Motor neuron (in vitro differentiated cells): ENCODE measurements at places on chromosomes 6 and 20. TPM values are rescaled to one million over a fixed set of nuclear protein-coding genes. Genes with fewer than 3 reads are reported as not detected.

DNA sequence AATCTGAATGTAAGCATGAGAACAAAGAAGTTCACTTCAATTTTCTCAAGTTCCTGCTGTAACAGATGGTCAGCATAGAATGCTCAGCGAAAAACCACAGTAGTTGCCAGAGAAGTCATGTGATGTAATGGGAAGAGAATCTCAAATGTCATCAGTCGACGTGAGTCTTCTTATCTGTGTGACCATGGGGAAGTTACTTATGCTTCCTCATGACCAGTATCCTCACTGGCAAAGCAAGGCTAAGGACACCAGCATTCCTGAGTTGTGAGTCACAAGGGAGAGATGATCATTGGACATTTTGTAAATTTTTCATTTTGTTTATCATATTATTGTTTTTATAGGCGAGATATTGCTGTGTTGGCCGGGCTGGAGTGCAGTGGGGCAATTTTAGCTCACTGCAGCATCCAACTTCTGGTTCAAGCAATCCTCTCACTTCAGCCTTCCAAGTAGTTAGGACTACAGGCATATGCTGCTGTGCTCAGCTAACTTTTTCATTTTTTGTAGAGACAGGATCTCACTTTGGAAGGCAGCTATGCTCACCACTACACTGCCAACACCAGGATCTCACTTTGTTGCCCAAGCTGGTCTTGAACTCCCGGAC is 21.9 kb downstream of the SGK1 start:
- ATAC-seq: peak; percentile 36

GRCh38 chr6:70398783-70399728 is 14.3 kb upstream of the FAM135A start:
- no peak for ATAC-seq

DNA sequence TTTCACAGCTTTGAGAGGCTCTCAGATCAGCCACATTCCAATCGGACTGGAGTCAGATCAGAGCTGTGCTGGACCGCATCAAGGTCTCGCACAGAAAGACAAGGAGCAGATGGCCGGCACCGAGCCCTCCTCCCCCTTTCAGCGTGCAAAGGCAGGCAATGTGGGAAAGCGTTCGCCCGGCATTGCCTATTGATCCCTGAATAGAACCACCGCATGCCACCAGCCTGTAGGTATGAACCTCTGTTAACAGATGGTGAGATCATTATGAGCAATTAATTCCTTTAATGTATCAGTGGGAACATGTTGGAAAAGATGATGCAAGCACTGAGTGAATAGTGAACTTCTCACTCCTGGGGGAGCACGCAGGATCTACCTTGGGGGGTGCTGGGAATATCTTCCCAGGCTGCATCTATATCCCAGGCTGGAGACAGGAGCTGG is 117.5 kb upstream of the ID4 start:
- ATAC-seq: peak; percentile 71

GRCh38 chr6:139588734-139589593 is 214.5 kb upstream of the CITED2 start:
- no peak for ATAC-seq

GRCh38 chr6:113172531-113172966 is 684.6 kb upstream of the MARCKS start:
- ATAC-seq: peak; percentile 82

- ATAC-seq: no peak
These were observed 13.8 kb downstream of the SYTL3 start for GRCh38 chr6:158663625-158664165.

- ATAC-seq: no peak
These were observed 57.6 kb downstream of the GOPC start for GRCh38 chr6:117544716-117545115.

DNA sequence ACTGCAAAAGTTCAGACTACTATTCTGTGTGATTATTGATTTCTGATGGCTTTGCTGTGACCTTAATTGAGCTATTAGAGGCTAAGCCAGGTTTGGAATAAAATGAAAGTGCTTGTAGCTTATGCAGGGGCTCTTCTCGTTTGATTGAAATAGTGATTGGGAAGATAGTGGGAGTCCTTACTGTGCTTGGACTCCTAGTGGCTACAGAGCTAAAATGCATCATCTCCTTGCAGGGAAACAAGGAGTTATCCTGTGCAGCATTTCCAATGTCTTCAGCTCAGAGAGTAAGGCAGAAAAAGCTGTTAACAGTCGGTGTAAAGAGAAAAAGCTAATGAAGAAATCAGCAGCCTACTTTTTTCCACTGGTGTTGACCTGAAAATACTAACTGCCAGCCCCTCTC is 173.5 kb downstream of the SLC35F1 start:
- peak; percentile 32 for ATAC-seq

- ATAC-seq: no peak
These were observed 9.5 kb upstream of the MICA start for GRCh38 chr6:31393932-31394331.

GRCh38 chr6:89432875-89433251 is at the start of gene ANKRD6:
ANKRD6 (plus strand) TSS chr6:89433152; CDS start chr6:89566977, 133,825 bp downstream.
- peak; percentile 92 for ATAC-seq

- no peak for ATAC-seq
These were observed 894.3 kb downstream of the TFAP2A start for GRCh38 chr6:9520417-9521151.

DNA sequence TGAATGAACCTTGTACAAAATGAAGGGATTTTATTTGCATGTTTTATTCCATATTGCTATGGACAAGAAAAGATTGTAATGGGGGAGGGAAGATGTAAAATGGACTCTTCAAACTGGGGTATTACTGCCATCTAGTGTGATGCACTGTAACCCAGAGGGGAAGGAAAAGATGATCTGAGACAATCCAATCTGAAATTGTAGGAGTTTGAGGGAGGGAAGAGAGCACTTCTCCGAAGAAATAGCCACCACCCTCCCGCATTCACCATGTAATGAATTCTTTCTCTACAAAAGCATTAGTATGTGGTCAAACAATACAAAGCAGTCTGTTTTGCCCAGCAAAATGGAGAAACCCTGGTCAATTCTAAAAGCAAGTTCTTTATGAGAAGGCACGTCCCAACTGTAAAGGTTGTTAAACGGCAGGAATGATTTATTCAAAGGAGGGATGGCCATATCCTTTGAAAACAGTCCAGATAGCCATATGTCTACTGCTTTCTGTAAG is 679.5 kb upstream of the NRSN1 start:
- peak; percentile 94 for ATAC-seq

GRCh38 chr6:10595731-10596664 is 74.8 kb downstream of the GCNT2 start:
- no peak for ATAC-seq

- no peak for ATAC-seq
These were observed 303.1 kb downstream of the CDH26 start for GRCh38 chr20:60261333-60261732.

DNA sequence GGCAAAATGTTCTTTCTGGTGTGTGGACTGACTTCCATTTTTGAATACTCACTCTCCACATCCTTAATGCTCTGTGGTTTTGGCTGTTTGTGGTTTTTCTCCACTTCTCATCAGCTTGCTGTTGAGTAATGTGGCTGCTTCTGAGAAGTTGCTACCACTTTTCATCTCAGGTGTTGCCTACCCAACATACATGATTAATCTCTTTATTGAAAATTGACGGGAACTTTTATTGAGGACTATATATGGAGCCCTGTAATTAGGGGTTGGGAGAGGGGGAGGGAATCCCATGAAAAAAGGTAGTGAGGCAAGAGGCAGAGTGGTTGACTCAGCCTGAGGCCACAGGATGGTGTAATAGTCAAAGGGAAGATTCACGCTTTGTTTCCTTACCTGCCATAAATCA is 17.6 kb downstream of the IL22RA2 start:
- ATAC-seq: no peak

DNA sequence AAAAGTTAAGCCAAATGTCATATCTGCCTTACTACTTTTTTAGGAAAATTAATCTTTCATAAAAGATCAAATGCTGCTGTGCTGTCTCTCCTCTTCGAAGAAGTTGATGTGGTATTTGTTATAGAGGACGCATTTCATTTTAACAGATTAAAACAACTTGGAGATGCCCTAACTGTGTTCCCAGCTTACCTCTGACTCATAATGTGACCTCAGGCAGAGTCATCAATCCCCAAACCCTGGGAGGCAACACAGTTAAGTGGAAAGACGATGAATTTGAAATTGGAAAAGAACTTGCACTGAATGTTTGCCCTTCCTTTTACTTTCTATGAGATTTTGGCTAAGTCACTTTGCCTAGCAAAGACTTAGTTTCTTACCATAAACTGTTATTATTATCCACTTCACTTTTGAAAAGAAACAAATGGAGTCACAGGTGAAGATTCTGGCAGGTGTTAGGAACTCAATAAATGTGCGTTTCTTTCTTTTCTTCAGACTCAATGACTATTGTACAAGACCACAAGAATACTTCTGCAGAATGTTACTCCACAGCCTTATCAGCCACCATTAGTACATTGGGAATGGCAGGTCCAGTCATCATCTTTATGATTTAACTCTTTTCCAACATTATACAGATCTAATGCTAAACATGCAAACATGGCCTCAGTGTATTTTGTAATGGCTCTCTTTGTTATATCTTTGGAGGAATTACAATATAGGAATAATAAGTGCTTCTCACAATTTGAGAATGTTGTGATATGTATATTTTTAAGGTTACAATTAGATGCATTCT is 102.6 kb downstream of the COL21A1 start:
- no peak for ATAC-seq

DNA sequence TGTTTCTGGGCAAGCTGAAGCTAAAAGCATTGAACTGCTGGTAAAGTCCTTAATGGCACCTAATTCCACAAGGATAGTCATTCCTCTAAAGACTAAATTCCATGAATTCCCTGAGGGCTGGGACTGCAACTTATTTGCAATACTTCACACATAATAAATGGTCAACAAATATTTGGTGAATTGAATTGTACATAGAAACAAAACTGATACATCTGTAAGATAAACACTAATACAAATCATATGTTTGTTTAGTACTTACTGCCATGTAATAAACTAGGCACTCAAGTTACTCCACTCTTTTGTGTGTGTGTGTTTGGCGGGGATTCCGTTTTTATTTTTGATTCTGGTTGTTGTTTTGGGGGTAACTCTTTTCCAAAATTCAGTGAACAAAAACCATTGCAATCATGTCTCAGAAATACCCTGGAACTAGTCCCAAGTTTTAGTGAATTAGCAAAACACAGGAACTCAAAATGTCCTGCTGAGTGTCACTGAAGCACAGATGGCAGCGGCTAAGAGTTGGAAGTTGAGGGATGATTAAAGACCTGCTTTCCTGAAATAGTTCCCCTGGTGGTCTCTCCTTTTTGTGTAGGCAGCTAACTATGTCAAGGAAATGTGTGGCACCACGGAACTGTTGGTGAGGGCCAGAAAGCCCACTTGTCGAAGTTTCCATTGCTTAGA is 74.8 kb upstream of the SNRPB2 start:
- peak; percentile 89 for ATAC-seq

- no peak for ATAC-seq
These were observed 4.9 kb downstream of the SSTR4 start for GRCh38 chr20:23039885-23040508.

- ATAC-seq: no peak
These were observed 234.4 kb downstream of the PHACTR1 start for GRCh38 chr6:12950976-12951375.

DNA sequence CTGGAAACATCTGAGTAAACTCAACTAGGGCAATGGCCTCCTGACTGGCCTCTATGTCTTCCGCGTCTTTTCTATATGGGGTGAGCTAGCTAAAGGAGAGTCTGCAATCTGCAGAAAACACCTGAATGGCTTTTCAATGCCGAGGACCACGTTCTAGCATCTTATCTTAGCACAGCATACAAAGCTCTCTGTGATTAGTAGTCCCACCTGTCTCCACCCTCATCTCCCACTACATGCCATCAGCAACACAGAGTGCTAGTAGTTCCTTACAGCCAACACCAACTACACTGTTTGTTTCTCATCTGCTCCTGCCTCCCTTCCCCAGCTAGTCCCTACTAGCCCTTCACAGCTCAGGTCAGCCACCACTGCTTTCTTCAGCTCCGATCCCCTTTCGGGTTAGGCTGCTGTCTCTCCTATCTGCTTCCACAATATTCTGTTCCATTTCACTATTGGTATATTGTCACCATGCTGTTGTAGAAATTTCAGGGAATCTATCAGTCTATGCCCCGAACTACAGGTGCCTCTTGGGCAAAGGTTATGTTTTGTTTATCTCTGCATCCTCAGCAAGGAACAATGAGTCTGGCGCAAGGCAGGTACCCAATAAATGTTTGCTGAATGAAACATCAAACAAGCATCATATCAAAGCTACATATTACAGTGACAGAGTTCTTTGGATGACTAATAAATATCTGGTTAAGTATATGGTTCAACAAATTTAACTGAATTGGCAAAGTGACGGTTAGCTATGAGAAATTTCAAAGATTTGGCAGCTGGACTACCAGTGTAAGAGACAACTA is 12.2 kb downstream of the LYRM4 start:
- ATAC-seq: no peak

DNA sequence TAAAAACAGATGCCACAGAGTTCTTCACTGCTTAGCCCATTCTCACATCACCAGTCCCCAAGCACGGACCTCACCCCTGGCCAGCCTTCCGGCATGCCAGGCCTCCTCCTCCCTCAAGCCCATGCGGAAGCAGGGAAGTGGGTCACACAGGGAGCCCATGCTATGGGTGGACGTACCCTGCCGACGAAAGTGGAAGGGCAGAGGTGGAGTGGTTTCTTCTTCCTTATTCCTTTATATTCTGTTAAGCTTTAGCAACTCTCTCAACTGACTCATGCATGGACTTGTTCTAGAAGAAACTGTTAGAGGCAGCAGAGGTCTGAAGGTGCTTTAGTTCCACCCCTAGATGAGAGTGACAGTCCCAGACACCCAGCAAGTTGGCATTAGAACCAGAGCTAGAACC is 118.6 kb downstream of the LY86 start:
- no peak for ATAC-seq

DNA sequence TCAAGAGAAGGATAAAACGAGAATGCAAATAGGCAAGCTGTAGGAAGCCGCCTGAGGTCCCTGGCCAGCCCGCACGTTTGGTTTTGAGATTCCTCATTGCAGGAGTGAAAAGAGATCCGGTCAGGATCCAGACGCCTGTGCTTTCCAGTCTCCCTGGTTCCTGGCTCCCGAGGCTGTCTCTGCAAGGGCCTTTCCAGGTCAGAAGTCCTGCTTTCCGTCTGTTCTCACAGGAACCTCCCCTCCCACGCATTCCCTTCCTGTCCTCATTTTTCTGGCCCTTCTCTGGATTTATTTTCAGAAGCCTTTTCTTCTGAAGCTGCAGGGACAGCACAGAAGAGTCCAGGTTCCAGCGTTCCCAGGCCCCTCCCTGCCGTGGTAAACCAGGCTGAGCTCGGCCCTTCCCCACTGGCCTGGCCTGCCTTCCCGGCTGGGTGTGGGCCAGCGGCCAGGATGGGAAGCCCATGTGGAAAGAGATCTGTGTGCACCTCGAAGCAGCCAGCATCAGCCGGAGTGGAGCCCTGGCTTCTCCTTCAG is 54.0 kb downstream of the TMEM242 start:
- ATAC-seq: no peak

- ATAC-seq: no peak
These were observed 94.5 kb downstream of the TPBG start for GRCh38 chr6:82458147-82458546.

UNC5CL gene
- total RNA-seq: 0.15 and 0.49 TPM in 2 replicates

CST2 gene
- not detected in 2 replicates for total RNA-seq

RSPO3 gene
- 0.09 and 0.16 TPM in 2 replicates for total RNA-seq

KIF25 gene
- 0.64 and 1.9 TPM in 2 replicates for total RNA-seq

ADGRF1 gene
- total RNA-seq: 0.08 and 0.09 TPM in 2 replicates

IYD gene
- 0.13 and 0.85 TPM in 2 replicates for total RNA-seq

CMTR1 gene
- 29.5 and 32.0 TPM in 2 replicates for total RNA-seq

CALHM6 gene
- total RNA-seq: 2.7 and 3.4 TPM in 2 replicates

CYP24A1 gene
- 0.07 and 0.74 TPM in 2 replicates for total RNA-seq

MCHR2 gene
- 0.53 TPM in 1 of 2 replicates, not detected in the other for total RNA-seq

CALHM4 gene
- total RNA-seq: 2.3 and 2.7 TPM in 2 replicates

CLPSL2 gene
- not detected in 2 replicates for total RNA-seq
